Stimulated activated CD4-positive, alpha-beta T cell treated with anti-CD3 and anti-CD28 coated beads, Interleukin-4, amount 100 ng/mL, for 4 hours (primary cell): ENCODE measurements at places on chromosomes 13 and 19.

DNA sequence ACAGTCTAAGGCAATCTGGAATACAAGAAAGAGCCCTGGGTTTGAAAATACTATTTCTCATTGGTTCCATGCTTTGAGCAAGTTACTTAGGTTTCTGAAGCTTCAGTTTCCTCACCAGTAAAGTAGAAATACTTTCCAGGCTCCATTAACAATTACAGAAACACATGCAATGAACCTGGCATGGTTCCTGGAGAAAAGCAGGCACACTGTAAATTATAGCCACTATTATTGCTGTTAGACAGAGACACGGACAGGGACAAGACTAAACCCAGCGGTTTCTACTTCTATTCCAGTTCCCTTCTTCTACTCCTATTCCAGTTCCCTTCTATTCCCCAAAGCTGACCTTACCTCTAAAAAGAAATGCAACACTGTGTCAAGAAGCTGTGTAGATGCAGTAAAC is 41.2 kb downstream of the MIPEP start:
- DNase-seq, result no peak

- DNase-seq, result no peak
These were observed 1.9 kb downstream of the PTPRS start for GRCh38 chr19:5338656-5339197.

DNA sequence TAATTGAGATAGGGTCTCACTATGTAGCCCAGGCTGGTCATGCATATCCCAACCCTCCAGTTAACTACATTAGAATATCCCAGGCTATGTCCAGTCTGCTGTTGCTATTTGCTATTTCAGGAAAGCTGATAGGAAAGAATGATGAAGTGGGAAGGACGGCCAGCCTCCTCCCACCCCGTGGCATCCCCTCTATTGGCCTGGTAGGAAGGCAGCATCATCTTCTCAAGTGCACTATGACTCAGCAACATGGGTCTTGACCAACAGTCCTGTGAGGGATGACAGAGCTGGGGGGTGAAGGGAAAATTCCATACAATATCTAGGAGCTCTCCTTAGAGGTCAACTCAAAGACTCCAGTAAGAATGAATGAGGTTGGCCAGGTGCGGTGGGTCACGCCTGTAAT is 48.0 kb upstream of the ABCC4 start:
- DNase-seq, result no peak

DNA sequence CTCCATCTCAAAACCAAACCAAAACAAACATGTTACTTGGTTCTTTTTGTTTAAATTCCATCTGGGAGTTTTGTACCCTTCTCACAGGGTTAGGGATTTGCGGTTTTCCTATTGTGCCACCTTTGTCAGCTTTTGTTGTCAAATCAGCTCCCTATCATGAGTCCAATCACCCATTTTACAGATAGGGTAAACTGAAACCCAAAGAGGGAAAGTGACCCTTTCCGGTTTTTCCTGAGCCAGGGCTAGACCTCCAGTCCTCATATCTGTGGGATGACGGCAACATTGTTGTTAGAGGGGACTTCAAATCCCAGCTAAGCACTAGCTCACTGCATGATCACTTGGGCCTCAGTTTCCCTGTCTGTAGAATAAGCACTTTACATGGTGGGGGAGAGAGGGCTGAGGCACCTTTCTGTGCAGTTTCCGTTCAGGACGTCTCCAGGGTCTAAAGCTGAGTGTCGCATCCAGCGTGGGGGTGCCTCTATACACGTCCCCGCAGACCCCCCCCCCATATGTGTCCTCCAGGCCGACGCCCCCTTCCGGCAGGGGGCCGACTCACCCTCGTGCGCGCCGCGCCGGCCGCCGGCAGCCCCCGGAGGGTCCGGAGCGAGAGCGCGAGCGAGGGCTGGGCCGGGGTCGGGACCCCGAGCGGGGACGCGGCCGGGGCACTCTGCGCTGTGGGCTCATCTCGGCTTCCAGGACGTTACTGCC is 3.9 kb downstream of the CCDC194 start:
- DNase-seq, result no peak

GRCh38 chr13:55613429-55614187 is 1527.1 kb upstream of the PRR20A start:
- DNase-seq, result no peak

GRCh38 chr13:100790405-100790804 is 115.8 kb upstream of the TMTC4 start:
- no peak for DNase-seq

DNA sequence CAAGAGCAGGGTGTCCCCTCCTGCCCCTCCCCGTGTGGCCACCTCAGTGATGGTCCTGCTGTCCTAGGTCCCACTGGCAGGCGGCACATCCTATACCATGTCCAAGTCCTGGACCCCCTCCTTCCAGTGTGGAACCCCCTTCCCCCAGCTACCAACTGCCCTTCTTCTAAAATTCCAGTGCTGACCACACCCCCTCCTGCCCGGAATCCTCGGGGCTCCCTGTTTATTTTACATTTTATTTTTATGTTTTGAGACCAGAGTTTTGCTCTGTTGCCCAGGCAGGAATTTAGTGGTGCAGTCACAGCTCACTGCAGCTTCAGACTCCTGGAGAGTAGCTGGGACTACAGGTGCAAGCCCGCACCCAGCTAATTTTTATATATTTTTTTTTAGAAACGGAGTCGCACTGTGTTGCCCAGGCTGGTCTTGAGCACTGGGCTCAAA is 945 bp upstream of the CPAMD8 start:
- DNase-seq, result no peak

DNA sequence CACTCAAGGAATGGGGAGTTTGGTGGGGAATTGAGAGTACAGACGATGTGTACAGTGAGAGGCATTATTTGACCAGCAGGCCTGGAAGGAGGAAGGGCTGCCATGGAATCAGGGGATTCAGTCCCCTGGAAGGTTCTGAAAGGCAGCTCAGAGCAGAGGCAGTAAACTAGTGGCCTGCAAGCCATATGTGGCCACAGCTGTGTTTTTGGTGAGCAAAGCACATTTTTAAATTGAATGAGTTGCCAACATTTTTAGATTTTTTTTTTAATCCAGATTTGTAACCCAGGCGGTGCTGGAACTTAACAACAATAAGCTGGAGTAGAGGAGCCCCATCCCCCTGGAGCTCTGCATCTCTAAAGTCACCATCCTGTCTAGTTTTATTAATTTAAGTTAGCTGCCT is 95.3 kb upstream of the IPO5 start:
- DNase-seq, result no peak

- DNase-seq, result no peak
These were observed 17.0 kb upstream of the SACS start for GRCh38 chr13:23450340-23451046.

DNA sequence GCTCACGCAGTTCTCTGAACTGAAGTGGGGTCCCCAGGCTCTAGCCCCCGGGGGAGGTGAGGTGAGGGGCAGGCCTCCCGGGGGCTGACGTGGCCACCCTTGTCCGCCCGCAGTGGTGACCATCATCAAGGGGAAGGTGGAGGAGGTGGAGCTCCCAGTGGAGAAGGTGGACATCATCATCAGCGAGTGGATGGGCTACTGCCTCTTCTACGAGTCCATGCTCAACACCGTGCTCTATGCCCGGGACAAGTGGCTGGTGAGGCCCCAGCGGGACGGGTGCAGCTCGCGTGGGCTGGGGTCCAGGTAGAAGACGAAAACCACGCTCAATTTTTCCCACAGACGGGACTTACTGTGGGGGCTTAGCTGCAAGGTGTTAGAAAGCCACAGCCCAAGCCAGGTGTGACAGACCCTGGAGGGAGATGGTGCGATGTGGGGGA is 5.6 kb upstream of the ADM5 start:
- DNase-seq, result no peak

DNA sequence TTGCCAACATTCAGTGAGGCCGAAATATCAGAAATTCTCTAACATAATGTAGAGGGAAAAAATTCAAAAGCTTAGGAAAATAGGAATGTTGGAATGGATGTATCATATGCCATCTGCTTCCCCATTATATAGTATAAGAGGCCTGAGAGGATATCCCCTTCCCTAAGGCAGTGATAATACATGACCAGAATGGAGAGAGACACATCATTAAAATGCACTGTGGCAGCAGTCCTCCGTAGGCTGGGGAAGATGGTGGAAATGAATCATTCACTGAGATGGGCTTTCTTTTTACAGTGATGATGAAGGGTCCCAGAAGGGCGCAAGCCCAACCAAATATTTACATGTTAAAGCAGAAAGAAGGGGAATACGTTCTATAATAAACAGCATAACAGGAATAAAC is 799.1 kb upstream of the SPRY2 start:
- DNase-seq, result no peak

GRCh38 chr13:112756511-112756966 is 66.7 kb downstream of the ATP11A start:
- no peak for DNase-seq

DNA sequence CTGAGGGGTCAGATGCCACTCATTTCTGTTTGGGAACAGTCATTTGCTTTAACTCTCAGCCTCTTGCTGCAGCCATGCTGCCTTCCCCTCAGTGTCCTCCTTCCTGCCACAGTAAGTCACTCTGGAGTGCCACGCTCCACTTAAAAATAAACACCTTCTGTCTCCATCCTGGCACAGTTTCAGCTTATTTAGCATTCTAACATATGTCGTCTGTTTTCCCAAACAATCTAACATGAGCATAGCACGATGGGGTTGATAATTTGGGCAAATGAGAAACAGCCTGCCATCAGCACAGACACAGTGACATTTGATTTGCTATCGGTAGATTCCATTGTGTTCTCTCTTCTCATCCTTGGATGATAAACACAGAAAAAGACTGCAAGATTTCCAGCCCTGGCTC is 768.6 kb downstream of the UQCRFS1 start:
- no peak for DNase-seq

DNA sequence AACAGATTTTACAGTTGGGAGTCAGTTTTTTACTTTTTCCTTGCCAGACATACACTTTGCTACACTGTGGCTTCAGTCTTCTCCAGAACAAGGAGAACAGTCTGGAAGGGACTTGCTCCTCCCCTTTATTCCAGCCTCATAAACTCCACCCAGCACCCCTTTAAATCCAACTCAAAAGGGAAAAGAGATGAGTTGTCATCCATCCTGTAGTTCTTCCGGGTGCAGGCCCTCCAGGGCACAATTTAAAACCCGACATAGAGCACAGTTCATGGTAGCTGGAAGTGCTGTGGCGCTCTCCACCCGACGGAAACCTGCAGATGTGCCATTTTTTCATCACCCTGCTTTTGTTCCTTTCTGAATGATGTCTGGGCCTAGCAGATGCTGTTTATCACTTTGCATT is 98.9 kb downstream of the ZAR1L start:
- DNase-seq, result no peak

DNA sequence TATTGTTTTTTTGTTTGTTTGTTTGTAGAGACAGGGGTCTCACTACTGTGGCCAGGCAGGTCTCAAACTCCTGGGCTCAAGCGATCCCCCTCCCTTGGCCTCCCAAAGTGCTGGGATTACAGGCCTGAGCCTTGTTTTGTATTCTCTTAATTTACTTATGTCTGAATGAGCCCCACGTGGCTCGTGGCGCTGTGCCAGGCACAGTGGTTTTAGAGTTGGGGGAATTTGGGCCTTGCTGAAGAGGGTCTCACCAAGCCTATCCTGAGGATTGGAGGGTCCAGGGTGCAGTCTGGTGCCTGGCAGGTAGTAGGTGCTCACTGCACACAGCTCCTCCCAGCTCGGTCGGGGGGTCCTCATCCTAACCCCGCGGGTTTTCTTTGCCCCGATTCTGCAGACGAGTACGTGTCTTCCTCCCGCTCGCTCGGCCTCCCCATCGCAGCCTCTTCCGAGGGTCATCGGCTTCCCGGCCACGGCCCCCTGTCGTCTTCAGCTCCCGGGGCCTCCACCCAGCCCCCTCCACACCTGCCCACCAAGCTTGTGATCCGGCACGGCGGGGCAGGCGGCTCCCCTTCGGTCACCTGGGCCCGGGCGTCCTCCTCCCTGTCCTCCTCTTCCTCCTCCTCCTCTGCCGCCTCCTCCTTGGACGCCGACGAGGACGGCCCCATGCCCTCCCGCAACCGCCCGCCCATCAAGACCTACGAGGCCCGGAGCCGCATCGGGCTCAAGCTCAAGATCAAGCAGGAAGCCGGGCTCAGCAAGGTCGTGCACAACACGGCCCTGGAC is 12.1 kb upstream of the EHD2 start:
- no peak for DNase-seq

DNA sequence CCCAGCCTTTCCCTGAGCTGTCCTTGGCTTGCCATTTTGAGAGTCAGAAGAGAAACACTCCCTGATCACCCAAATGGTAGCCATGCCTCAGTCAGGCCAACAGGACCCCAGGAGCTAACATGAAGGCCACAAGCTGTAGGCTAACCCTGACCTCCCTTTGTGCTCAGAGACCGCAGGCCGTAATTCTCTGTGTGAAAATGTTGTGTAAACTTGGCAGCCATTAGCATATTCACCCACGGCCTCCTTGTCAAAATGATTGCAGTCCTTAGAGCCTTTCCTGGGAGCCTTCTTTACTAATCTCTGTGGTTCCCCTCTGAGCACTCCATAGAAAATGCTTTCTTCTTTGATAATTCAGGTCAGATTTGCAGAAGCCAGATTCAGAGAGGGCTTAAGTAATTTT is 418.9 kb downstream of the COG6 start:
- no peak for DNase-seq

- DNase-seq, result no peak
These were observed 9.6 kb downstream of the TGFB1 start for GRCh38 chr19:41344162-41344561.

GRCh38 chr19:42498169-42498757 is 30.0 kb downstream of the CEACAM1 start:
- DNase-seq, result no peak

GRCh38 chr19:24029941-24030636 is 56.9 kb upstream of the ZNF254 start:
- no peak for DNase-seq

GRCh38 chr13:46354156-46355087 is 32.6 kb downstream of the RUBCNL start:
- no peak for DNase-seq

DNA sequence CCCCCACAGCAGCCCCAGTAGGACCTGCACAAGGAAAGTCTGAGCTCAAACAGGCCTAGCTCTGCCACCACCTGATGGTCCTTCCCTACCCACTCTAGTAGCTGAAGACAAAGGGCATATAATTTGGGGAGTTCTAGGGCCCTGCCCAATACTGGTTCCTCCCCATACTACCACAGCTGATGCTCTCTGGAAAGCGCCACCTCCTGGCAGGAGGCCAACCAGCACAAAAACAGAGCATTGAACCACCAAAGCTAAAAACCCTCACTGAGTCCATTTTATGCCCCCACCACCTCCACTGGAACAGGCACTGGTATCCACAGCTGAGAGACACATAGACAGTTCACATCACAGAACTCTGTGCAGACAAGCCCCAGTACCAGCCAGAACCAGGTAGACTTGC is 1276.8 kb downstream of the OLFM4 start:
- DNase-seq, result no peak

GRCh38 chr13:110344320-110344719 is 37.2 kb downstream of the COL4A2 start:
- no peak for DNase-seq
